Glutamatergic neuron (in vitro differentiated cells): ENCODE measurements at places on chromosomes 6 and 20. TPM values are rescaled to one million over a fixed set of nuclear protein-coding genes. Genes with fewer than 3 reads are reported as not detected.
A peak's percentile ranks its signal among the peaks of the same experiment; 100 is the strongest.

DNA sequence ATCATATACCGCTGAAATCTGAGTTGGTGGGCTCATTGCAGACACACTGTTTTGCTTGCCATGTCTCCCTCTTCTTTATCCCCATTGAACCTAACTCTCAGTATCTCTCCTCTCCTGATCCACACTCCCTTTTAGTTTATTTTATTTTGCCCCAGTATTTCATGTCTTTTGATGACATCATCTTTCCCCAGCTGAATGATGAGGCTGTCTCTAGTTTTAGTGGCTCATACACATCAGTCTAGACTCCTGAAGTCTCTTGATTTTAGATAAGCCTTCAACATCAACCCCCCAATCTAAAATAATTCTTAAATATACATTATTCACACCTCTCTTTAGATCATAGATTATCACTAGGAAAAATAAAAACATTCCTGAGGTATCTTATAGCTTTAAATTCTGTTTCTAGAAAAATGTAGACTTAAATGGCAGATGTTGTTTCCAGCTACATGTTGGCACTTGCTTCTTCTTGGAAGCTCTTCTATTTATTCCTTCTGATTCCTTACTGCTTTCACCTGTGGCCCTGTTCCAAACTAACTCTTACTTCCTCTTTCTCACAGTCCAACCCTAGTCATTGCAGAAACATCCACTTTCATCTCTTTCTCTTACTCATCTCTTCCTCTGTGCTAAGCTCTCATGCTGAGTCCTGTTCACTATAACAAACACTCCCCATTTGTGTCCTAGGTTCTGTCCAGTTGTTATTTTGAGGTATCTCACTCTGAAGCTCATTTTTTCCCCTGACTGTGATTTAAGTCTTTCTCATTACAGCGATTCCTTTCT, 191.9 kb upstream of the SLC35B3 start:
- DNase-seq = no peak

DNA sequence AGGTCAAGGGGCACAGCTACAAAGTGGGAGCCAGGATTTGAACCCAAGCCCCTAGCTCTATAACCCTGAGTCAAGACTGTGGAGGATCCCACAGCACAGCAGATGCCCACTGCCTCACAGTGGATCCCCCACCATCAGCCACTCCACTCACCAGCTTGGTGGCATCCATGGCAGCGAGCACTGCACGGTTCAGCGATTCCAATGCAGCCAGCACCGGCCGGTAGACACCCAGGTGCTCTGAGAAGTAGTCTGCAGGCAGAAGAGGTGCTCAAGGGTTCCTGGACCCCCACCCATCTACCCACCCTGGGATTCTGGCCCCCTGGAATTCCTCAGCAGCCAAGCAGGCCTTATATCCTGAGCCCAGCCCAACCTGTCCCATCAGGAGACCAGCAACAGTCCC, 2.5 kb downstream of the ACTL10 start:
- DNase-seq = no peak

DNA sequence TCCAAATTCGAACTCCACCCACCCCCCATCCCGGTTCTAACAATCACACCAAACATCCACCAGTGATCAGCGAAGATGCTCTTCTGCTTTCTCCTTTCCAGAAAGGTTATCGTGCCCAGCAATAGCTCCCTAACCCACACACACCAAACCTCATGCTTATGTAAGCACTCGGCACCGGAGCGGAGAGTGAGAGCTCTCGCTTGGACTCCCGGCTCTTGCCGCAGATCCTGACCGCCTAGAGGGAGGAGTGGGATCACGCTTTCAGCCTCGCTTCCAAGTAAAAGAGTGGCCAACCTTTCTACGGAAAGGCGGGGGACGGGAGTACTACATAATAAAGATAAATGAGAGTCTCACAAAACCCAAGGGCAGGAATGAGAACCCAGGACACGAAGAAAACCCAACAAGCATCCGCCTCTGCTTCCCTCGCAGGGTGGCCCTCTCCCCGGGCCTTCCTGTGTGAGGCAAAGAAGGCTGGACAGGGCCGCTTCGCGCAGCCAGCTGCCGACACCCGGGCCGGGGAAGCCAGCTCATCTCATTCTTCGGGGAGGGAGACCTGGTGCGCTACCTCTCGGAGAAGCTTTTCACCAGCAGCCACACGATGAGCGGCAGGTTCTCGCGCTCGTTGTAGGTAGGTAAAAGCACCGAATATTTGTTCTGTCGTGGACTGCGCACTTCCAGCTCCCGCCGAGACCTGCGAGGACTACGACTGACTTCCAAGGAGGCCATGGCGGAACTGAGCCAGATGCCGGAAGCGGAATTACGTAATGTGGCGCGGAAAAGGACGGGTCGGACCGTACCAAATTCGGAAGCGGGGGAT, at the start of gene DPM1:
DPM1 (minus strand) TSS at position 735 of the 817 bp plus-strand sequence; CDS start at position 726, 9 bp downstream.
- DNase-seq = peak; percentile 84

- DNase-seq = no peak
These were observed 102.3 kb downstream of the UBE3D start for GRCh38 chr6:82963191-82963925.

DNA sequence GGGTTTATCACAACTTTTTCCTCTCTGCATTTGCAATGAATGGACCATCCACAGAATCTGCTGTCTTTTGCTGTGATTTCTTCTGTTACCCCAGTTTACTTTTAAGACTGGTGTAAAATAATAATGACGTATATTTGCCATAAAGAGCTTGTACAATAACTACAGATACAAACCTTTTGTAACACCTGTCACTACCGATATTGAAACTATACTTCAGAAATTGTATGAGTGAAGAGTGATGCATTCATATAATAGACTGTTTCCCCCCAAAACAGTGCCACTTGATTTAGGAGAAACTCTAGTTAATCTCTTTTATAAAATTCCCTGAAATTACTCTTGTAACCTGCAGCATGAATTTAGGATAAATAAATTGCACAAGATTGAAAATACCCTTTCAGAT, 26.4 kb upstream of the PIM1 start:
- DNase-seq = no peak

DNA sequence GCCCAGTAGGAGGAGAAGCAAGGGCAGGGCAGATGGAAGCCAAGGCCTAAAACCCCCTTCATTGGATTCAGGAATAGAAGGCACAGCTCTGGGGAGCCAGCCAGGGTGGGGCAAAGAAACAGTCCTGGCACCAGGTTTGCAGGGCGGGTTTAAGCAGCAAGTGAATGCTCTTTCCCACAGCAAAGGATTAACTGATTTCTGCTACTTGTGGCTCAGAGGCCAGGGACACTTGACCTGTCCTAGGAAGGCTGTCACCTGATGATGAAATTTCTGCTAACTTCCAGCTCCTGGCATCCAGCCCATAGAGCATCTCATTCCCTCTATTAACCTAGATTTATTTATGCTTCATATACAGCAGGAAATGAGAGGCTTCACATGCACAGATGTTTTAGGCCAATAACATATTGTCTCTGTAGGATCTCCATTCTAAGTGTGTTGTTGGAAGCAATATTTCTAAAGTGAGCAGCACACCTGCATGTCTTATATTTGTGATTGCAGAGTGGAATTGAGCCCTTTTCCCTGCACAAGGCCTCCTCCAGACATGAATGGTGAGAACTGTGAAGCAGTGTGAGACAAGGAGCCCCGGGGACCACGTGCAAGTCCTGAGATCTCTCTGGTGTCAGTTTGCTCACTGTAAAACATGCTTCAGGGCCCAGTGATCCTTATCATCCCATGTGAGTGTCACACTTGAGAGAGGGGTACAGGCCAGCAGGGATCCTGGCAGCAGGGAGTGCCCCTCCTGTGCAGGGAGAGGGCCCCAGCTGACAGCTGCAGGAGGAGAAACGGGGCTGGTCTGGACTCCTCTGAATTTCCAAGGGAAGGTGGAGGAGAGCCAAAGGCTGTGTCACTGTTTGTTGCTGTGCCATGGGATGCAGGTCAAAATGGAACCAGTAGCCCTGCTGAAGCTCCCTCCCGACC, 41.1 kb upstream of the CST5 start:
- DNase-seq = no peak

DNA sequence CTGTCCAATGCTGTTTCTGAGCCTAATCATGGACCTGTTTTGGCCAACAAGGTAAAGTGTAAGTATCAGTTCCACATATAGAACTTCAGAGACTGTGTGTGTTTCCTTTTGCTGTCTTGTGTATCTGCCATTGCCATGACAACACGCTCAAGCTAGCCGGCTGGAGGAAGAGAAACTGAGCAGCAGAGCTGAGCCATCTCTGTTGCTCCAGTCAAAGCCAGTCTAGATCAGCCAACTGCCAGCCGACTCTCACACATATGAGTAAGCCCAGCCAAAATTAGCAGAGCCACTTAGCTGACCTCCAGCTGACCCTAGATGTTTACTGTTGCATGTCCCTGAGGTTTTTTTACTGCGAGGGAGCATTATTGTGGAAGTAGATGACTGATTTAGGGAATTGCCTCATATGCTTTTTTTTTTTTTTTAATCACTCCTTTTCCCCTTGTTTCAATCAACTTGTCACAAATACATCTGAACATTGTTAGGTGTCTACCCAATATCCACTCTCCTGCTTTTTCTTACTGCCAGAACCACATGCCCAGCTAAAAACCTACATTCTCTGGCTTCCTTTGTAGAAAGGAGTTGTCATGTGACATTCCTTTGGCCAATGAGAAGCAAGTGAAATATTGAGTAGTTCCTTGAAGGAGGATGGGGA, 304.3 kb upstream of the SUPT3H start:
- DNase-seq = no peak

DNA sequence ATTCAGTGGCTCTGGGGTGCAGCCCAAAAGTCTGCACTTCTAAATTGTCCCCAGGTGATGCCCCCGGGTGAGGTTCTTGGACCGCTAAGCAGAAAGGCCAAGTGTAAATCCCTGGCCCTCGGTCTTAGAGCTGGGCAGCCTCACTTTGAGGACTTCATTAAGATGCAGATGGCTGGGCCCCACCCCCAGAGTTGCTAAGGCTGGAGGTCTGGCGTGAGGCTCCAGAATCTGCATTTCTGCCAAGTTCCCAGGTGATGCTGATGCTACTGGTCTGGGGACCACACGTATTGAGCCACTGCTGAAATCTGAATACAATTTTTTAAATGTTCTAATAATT, 735 bp upstream of the SLC23A2 start:
- peak; percentile 20 for DNase-seq

- DNase-seq = no peak
These were observed 107.9 kb upstream of the MAP3K7 start for GRCh38 chr6:90694802-90695201.

DNA sequence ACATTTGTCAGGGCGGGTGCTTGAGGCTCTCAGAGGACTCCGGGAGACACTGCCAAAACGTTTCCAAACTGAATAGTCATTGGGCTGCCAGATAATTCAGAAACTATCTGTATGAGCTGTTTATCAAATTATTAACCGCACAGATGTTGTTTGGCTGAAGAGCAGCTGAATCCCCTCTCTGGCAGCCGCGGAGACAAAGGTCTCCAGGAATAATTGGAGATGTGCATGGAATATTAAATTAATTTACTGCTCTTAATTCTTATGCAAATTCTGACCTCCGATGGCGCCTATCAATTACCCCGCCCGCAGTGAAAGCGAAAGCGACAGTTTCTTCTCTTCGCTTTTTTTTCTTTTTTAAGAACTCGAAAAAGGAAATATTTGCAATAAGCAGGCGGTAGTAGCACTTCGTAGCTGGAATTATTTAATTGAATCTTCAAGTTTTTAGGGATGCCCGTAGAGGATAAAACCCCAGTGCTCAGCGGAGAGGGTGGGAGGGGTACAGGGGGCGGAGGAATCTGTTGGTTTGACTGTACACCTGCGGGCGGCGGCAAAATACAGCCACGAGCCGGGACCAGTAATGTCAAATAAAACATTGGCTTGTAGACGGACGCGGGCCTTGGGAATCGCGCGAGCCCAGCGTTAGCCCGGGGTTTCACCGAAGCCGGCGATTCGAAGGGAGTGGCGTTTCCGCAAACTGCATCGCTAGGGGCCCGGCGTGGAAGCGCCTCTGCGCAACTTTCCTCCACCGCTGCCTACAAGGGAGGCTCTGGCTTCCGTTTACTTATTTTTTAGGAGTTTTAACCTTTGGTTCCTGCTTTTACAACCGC, 6.2 kb downstream of the LINC00237 start:
- DNase-seq = peak; percentile 66

GRCh38 chr20:33836277-33836676, 25.1 kb downstream of the CHMP4B start:
- DNase-seq = no peak

GRCh38 chr20:62307226-62308101, 4.7 kb downstream of the ADRM1 start:
- DNase-seq = no peak

GRCh38 chr6:5540370-5540769, 279.1 kb downstream of the FARS2 start:
- no peak for DNase-seq

GRCh38 chr6:134092449-134092848, 40.0 kb upstream of the SLC2A12 start:
- no peak for DNase-seq

DNA sequence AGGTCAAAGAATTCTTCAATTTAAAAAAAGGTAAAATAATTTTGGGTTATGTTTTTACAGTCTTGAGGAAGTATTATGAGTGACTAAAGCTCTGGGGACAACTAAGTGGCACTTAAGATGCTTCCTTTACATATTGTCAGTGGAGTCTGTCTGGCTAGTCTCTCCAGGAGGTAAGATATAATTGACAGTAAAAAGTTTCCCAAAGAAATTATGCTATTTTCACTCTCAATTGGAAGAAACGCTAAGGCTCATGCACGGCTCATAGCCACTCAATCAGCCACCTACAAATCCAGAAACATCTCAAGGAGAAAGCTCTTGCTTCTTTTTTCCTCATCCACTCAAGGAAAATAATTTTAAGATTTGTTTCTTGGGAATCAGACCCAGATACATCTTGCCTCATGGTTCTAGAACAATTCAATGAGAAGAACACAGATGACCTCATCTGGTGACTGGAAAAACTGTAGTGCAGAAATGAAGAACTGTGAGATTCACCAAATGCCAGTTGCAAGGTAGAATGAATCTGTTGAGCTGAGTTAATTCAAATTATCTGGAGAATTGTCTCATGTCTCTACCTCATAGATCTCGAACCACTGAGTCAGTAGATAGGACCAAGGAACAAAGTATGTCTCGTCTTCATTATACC, 252.9 kb downstream of the TPBG start:
- no peak for DNase-seq

GRCh38 chr20:14764511-14765369, 427.3 kb upstream of the FLRT3 start:
- no peak for DNase-seq

DNA sequence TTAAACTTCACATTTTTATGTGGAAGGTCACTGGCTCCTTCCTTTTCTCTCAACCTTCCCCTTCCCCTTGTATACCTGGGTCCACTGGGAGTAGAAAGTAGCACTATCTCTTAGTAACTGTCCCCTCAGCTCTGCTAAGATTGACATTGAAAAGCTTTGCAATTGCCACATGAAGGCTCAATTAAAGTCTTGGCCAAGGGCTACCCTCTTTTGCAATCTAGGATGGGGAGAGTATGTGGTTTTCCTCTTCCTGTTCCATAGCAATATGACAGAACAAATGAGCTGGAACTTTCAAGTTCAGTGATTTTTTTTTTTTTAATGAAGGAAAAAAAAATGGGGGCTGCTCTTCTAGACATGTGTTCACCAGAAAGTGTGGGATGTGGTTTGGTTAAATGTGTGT, 37.1 kb downstream of the PROKR2 start:
- no peak for DNase-seq

TSPYL4 gene
- total RNA-seq = 81.3 TPM

MEP1A gene
- total RNA-seq = not detected

TRAPPC3L gene
- not detected for total RNA-seq

VNN1 gene
- not detected for total RNA-seq

TREM2 gene
- total RNA-seq = not detected

SLC22A7 gene
- 0.34 TPM for total RNA-seq

SLC25A27 gene
- total RNA-seq = 13.6 TPM

BTNL2 gene
- not detected for total RNA-seq
